ENCODE measurements at places on chromosomes 12 and 14.

GRCh38 chr14:33956640-33957039, 5.8 kb upstream of the EGLN3 start:
- no peak for DNase-seq

DNA sequence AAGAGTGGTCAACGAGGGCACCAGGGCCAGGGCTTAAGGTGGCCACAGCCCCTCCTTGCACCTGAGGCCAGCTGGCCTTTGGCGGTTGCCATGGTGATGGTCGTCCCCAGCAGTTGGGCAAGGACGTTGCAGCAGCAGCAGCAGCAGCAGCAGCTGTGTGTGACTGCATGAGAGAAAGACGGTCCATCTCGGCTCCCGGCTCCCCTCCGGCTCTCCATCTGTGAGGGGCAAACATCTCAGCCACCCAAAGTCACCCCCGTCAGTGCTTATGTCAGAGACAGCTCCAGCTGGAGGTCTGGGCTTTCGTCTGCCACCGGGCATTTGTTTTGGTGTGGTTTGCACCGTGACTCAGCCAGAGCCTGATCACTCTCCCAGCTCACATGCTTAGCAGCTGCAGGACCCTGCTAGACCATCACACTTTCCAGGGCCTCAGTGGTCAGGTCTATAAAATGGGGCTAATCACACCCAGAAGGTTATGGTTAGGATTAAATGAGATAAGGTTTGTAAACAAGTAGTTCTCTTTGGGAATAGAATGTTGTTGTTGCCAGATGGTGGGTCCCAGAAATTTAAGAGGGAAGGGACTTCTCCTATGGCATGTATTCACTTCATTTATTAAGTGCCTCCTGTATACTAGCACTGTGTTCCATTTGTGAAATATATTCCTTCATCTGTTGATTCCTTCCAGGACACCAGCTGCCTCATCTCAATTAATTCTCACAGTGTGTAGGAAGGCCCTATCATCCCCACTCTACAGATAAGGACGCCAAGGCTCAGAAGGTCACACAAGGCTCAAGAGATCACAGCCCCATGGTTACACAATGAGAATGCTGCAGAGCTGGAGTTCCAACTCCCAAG, 212.6 kb upstream of the LHX5 start:
- DNase-seq = no peak

GRCh38 chr14:61516118-61516743, 179.1 kb upstream of the HIF1A start:
- DNase-seq = no peak

DNA sequence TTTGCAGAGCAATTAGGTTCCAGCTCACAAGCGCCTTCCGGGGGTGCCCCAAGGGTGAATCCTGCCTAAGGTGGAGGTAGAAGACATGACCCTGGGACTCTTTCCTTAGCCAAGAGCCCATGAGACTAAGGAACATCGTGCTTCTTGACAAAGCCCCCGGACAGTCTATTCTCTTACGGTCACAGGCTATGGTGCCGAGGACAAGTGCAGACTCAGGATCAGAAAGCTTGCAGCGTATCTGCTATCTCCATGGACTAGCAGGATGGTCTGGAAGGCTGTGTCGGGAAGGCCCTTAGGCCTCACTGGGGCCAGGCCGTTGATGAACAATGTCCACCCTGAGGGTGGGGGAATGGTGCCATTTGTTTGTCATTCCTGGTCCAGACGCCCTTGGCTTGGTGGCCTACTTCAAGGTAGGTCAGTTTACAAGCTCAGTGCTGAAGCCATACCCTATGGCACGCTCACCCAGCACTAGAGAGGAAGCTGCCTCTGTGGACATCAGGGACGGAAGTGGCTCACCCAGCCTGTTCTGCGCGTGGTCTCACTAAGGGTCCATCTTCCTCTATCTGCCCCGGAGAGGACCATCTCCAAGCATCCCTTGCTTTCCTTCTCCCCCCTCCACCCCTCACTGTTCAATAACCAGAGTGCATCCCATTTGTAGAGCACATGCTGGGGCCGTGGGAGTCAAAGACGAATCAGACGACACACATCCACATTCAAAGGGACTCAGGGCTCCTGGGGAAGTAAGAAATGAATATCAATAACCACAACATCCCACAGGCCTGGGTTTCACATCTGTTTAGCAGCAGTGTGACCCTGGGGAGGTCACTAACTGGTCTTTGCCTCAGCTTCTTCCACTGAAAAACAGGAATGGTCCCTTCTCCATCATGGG, 45.0 kb upstream of the IQSEC3 start:
- DNase-seq = no peak

- DNase-seq = no peak
Observed at GRCh38 chr14:92308716-92309115, 14.2 kb upstream of the SLC24A4 start.

GRCh38 chr12:57576613-57577160, 14.3 kb upstream of the PIP4K2C start:
- DNase-seq = no peak

DNA sequence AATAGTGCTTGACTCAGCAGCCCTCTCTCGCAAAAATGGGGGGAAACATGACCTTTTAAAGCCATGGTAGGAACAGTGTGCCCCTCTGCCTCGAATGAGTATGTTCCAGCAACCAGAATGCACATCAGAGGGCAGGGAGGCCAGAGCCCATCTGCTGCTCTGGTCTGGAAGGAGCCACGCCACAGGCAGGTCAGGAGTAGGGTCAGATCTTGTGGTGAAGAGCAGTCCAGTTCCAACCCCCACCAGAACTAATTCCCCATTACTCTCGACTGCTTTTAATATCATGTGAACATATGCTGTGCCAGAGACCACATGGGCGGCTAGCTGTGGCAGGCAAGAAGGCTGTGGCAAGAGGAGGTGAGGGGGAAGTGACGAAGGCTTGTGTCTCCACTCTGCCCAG, 34.6 kb upstream of the TMX1 start:
- DNase-seq = no peak

- no peak for DNase-seq
Observed at GRCh38 chr14:83798421-83798820, 1731.5 kb upstream of the FLRT2 start.

DNA sequence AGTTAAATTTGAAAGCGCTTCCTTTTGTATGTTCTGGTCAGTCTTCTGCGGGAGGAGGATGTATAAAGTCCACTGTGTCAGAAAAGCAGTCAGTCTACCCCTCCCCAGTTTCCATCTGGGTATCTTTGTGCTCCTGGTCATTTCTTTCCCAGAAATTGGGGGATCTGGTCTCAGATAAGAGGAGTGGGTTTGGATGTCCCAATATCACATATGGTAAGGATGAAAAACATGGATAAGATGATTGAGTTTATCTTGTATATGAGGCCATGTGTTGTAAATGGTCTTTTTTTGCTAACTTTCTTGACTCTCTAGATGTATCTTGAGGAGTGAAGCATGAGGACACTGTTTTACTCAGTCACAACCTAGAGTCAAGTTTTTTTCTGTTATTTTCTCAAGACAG, 186.8 kb upstream of the HIF1A start:
- no peak for DNase-seq

- DNase-seq = no peak
Observed at GRCh38 chr12:94954948-94955592, 48.4 kb downstream of the NDUFA12 start.

- no peak for DNase-seq
Observed at GRCh38 chr14:104109731-104110361, 24.3 kb downstream of the ASPG start.

GRCh38 chr12:25135531-25136154, 59.3 kb downstream of the DNAI7 start:
- DNase-seq = peak; percentile 11

GRCh38 chr12:62683776-62684569, 217.3 kb downstream of the MON2 start:
- DNase-seq = no peak

GRCh38 chr12:85951823-85952222, 77.7 kb downstream of the NTS start:
- no peak for DNase-seq

DNA sequence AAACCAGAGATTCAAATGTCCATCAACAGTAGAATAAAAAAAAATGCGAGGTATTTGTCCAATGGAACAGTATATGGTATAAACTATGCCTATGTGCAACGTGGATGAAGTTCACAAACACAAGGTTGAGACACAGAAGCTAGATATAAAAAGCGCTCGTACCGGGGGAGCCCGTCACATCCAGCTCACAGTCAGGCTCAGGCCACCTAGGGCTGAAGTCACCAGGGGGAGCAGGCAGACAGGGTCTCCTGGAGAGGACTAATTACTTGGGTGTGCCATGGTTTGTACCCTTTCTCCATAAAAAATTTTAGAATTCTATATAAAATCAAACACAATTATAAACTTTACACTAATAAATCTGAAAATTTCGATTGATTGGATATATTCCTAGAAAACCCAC, 13.6 kb downstream of the AHNAK2 start:
- DNase-seq = no peak

GRCh38 chr12:89756585-89757398, 48.2 kb upstream of the ATP2B1 start:
- no peak for DNase-seq

- no peak for DNase-seq
Observed at GRCh38 chr14:80047761-80048160, 163.5 kb downstream of the DIO2 start.

DNA sequence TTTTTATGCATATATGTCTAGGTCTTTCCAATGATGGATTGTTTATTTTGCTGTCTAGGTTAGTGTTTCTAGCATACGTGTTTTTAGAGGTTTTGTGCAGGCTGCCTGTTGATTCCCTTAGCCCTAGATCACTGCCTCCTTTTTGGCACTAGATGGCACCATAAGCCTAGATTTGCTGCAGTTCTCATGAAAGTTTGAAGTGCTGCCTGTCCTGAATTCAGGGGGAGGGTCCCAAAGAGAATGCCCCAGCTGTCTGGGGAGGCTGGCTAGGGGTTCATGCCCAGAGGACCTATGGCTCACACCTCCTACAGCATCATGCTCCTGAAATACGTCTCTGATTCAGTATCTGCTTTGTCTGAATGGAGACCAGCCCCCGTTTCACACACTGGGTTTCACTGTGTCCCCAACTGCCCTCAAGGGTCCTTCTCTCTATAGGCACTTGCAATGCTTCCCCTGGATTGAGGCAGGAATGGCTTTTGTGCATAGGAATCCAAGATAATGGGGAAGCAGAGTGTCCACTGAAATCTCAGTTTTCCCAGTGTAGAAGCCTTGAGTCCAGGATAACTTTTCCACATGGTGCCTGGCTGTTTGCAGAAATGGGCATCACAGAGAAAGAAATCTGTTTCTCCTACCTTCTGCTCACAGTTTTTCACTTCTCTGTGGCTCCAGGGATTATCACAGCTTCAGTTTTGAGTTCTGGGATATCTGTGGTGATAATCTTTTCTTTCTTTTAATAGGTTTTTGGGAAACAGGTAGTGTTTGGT, 14.2 kb upstream of the TXNRD1 start:
- DNase-seq = peak; percentile 16

DNA sequence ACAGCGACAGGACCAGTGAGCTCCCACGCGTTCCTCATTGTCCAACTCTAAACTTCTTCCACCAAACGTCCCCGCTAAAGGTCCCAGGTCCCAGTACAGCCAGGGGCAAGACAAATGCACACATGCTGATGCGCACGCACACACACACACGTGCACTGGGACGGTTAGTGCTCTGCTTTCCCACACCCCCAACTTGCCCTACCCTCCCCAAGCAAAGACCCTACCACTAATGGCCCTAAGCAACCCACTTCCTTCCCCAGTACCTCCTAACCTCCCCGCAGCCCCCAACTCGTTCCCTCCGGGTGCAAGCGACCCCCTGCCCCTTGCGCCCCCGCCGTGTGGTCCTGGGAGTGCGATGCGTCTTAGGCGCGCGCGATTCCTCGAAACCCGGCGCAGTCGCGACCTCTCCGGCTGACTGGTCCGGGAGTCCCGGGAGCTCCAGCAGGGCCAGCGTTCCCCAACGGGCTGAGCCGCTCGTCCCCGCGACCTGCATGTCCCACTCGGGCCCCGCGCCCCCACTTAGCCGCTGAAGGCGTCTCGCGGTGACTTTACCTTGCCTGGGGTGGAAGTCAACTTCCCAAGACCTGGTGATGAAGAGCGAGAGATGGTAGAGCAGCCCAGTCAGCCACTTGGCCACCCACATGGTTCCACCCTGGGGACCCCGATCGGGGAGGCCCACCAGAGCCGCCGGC, 578 bp downstream of the ADAMTS20 start:
- no peak for DNase-seq

DNA sequence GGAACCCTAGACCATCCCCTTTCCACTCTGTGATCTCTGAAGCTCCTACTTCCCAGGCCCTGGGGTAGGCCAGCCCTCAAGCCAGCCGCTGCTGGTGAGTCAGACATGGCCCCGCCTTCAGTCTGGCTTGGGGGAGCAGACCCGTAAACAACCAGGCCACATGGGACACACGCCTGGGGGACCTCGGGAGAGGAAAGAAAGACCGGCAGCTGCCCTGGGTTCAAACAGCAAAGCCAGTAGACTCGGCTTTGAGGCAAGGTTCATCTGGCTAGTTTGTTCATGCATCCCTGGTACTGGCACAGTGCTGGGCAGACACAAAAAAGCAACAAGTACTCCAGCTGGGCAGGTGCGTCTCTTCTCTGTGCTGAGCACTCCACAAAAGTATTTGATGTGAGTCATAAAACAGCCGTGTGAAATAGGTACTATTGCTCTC, 101.9 kb downstream of the SETD3 start:
- no peak for DNase-seq

DNA sequence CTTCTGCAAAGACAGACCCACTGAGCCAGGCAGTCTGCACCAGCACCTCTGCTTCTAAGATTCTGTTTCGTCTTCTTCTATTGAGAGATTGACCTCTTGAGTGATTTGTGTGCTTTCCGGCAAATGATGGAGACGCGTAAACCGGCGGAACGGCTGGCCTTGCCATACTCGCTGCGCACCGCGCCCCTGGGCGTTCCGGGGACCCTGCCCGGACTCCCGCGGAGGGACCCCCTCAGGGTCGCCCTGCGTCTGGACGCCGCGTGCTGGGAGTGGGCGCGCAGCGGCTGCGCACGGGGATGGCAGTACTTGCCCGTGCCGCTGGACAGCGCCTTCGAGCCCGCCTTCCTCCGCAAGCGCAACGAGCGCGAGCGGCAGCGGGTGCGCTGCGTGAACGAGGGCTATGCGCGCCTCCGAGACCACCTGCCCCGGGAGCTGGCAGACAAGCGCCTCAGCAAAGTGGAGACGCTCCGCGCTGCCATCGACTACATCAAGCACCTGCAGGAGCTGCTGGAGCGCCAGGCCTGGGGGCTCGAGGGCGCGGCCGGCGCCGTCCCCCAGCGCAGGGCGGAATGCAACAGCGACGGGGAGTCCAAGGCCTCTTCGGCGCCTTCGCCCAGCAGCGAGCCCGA, 703 bp downstream of the ASCL4 start:
- no peak for DNase-seq

DNA sequence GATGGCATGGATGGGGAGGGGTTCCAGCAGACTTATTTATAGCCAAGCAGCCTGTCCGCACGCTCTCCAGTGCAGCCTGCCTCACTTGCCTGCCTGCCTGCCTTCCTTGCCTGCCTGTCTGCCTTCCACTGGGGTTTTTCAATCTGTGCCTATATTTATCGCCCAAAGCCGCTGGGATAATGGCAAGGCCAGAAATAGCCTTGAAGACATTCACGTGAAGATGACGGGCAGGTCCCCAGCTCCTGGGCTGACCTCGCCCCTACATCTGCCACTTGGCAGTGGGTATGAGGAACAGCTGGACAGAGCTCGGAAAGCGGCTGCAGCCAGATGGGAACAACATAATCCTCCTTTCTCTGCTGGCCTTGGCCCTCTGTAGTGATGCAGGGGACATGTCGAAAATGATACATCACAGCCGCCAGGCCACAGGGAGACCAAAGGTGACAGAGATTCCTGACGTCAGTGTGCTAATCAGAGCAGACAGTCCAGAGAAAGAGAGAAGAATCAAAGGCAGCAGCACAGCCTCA, 53.3 kb downstream of the PITPNM2 start:
- DNase-seq = no peak

GRCh38 chr12:50927766-50928224, 24.5 kb upstream of the HIGD1C start:
- no peak for DNase-seq

GRCh38 chr12:52270541-52271070, 3.8 kb upstream of the KRT86 start:
- DNase-seq = no peak
